K562 (cell line): ENCODE measurements at places on chromosomes 2 and 18. TPM values are rescaled to one million over a fixed set of nuclear protein-coding genes. Genes with fewer than 3 reads are reported as not detected.
A peak's percentile ranks its signal among the peaks of the same experiment; 100 is the strongest.

DNA sequence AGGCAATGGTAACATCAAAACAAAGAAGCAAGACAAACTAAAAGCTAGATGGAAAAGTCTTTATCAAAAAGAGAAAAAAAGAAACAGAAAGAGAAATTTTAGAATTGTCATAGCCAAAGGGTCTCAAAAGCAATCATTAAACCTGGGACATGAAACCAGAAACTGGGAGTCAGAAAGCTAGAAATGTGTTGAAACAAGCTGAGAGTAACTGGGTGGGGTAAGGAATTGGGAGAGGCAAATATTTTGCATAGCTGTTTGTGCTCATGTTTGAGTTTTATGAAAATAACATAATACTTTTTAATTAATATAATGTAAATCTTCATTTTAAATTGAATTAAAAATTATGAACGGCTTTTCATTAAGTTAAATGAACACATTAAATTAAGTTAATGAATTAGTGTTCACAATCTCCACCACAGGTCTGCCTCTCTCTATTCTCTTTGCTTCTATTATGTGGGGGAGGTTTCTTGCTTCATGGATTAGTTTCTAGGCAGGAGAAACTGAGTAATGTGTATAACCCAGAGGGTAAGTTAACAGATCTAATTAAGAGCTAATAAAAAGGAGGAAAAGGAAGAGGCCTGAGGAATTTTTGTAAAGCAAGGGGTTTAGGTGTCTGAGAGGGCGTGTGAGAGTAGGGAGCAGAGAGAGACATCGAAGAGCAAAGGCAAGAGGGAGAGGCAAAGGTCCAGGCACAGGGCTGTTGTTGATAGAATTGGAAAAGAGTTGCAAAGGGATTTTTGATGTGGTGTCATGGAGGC lies 20.0 kb upstream of the SERPINB2 start:
- no peaks in the 10 kb centered on the region for H3K4me1 ChIP-seq
- H3K4me3 ChIP-seq, result no peak overlapping the region
- no peak for DNase-seq
- no peak overlapping the region for H3K27ac ChIP-seq
- no peaks in the 10 kb centered on the region for H3K27me3 ChIP-seq

DNA sequence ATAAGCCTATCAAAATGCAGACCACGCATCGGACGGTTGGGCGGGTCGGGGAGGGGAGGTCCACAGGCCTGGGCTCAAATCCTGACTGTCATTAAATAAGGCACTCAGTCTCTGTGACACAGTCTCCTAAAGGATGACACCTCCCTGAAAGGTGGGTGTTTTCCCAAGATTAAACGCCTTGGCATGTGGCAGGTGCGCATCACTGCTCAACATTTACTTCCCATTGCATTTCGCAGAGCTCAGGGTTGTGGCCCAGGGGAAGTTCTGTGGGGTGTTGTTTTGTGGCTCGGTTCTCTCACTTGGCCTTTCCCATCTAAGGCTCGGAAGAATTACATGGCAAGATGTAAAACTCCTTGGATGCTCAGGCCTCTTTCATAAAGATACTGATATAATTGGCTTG lies 107.4 kb downstream of the NCK2 start:
- no peaks in the 10 kb centered on the region for H3K27me3 ChIP-seq
- H3K36me3 ChIP-seq, result peaks cover 18% of the 10 kb centered on the region; the same call in 1 of the 3 replicates
- peak; percentile 30 for DNase-seq
- peak overlapping the region; percentile 48 for H3K4me3 ChIP-seq

DNA sequence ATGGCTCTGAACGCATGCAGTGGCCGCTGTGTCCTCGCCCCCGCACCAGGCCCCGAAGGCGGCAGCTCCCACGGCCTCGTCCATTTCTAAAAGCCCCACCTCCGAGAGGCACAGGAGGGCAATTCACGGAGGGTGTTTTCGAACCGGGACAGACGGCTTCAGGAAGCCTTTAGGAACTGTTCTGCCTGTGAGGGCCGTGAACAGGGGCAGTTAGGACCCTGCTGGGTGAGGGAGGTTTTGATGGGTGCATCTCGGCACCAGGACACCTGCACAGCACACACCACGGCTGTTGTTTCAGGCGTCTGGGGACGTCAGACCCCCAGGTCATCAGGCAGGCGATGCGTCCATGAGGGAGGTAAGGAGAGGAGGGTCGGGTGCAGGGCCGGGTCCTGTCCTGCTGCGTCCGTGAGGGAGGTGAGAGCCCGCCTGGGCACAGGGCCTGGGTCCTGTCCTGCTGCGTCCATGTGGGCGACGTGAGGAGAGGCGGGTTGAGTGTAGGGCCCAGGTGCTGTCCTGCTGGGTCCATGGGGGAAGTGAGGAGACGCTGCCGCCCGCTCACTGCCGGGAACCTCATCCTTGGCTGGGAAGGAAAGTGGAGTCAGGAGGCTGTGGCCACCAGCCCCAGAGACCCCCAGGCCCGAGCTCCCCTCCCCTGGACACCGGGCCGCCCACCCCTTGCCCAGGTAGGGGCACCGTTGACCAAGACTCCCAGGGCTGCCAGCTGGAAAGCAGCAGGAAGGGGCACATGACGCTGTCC lies 25.5 kb upstream of the KCNG2 start:
- H3K4me1 ChIP-seq, result no peaks in the 10 kb centered on the region
- no peak for DNase-seq
- no peaks in the 10 kb centered on the region for H3K36me3 ChIP-seq
- no peak overlapping the region for H3K27ac ChIP-seq

- peak overlapping the region; percentile 14; the same call in 1 of the 3 replicates for H3K27ac ChIP-seq
- no peak for DNase-seq
- H3K4me3 ChIP-seq, result no peak overlapping the region
- H3K36me3 ChIP-seq, result peaks cover 14% of the 10 kb centered on the region
- H3K27me3 ChIP-seq, result no peaks in the 10 kb centered on the region
Observed at GRCh38 chr2:55009277-55010060, 40.8 kb downstream of the RTN4 start.

Gene RAB17
- polyA plus RNA-seq, result not detected in 2 replicates

Gene CNTNAP5
- not detected in 2 replicates for polyA plus RNA-seq

Gene RAD51AP2
- not detected in 2 replicates for polyA plus RNA-seq

Gene ERLEC1
- polyA plus RNA-seq, result 29.9 and 32.3 TPM in 2 replicates

Gene FLACC1
- 0.09 and 0.20 TPM in 2 replicates for polyA plus RNA-seq

Gene SERPINB12
- polyA plus RNA-seq, result not detected in 2 replicates
